CD8-positive, alpha-beta memory T cell (primary cell): ENCODE measurements at places on chromosomes 6 and 20. TPM values are rescaled to one million over a fixed set of nuclear protein-coding genes. Genes with fewer than 3 reads are reported as not detected.

GRCh38 chr6:163496205-163496604 is 81.7 kb downstream of the QKI start:
- no peak overlapping the region for H3K4me3 ChIP-seq
- no peaks in the 10 kb centered on the region for H3K27me3 ChIP-seq
- no peaks in the 10 kb centered on the region for H3K4me1 ChIP-seq

HCRTR2 gene
- total RNA-seq: not detected

KCNK16 gene
- total RNA-seq: not detected

DNA sequence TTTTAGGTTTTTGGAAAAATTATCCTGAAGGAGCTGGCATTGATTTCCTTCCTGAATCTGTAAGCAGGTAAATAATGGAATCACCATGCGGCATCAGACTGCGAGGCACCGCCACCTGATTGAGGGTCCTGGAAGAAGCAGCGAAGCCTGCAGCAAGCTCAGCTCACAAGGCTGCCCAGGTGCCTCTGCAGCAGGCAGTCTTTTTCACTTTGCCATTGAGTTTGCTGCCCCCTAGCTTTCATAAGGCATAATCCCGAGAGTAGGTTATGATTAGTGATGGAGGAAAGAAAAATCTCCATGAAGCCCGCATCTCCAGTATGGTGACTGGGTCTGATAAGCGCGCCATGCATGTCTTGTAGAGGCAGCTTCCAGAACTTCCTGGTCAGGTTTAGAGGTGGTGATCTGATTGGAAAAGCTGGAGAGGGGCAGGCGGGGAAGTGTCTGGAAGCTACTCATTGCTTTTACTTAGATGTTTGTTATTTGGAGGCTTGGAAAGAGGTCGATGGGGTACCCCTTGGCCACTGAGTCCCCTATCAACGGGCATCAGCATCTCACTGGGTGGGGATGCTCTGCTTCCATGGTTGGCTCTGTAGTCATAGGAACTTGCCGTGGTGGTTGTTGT is 26.7 kb downstream of the IYD start:
- H3K36me3 ChIP-seq: no peaks in the 10 kb centered on the region
- H3K27me3 ChIP-seq: no peaks in the 10 kb centered on the region
- H3K4me1 ChIP-seq: no peaks in the 10 kb centered on the region
- H3K27ac ChIP-seq: no peak overlapping the region

DNA sequence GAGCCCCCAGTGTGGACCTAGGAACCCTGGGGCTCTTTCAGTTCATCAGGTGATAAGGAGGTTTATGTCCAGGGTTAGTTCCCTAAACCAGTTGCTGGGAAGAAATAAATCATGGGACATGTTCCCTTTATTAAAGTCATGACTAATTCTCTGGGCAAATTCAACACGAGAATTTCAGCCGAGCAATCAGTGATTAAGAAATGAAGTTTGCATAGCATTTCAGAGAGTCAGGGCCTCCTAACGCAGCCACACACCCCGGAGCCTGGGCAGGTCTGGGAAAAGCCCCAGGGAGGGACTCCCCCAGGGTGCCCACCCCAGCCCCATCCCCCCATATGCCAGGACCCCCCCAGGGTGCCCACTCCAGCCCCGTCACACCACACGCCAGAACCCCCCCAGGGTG is 20.1 kb downstream of the SLCO4A1 start:
- H3K4me1 ChIP-seq: no peaks in the 10 kb centered on the region
- H3K27me3 ChIP-seq: no peaks in the 10 kb centered on the region
- DNase-seq: no peak
- no peaks in the 10 kb centered on the region for H3K36me3 ChIP-seq

- no peaks in the 10 kb centered on the region for H3K4me1 ChIP-seq
- no peaks in the 10 kb centered on the region for H3K36me3 ChIP-seq
- H3K4me3 ChIP-seq: no peak overlapping the region
- DNase-seq: no peak
Measured at GRCh38 chr20:21564127-21564773, 50.4 kb upstream of the NKX2-2 start.

ZBTB9 gene
- total RNA-seq: 16.5 TPM

DNA sequence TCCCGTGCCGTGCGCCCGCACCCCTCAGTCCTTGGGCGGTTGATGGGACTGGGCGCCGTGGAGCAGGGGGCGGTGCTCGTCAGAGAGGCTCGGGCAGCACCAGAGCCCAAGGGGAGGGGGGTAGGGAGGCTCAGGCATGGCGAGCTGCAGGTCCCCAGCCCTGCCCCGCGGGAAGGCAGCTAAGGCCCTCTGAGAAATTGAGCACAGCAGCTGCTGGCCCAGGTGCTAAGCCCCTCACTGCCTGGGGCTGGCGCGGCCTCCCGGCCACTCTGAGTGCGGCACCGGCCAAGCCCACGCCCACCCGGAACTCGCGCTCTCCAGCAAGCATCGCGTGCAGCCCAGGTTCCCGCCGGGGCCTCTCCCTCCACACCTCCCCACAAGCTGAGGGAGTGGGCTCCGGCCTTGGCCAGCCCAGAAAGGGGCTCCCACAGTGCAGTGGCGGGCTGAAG is 16.4 kb downstream of the SOX4 start:
- H3K4me1 ChIP-seq: no peaks in the 10 kb centered on the region
- H3K4me3 ChIP-seq: no peak overlapping the region
- DNase-seq: no peak
- H3K36me3 ChIP-seq: no peaks in the 10 kb centered on the region

DNA sequence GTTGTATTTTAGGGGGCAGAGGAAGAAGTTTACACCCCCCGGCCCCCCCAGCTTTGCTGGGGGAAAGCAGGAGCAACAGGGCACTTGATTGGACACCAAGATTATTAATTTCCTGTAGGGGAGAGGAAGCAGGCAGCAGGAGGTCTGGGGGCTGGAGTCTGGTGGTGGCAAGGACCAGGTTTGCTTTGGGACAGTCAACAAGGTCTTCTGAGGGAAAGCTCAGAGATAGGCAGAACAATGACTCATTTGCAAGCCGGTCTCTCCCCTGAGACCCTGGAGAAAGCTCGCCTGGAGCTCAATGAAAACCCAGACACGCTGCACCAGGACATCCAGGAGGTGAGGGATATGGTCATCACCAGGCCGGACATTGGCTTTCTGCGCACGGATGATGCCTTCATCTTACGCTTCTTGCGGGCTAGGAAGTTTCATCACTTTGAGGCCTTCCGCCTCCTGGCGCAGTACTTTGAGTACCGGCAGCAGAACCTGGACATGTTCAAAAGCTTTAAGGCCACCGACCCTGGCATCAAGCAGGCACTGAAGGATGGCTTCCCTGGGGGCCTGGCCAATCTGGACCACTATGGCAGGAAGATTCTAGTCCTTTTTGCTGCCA is 1.6 kb downstream of the CLVS2 start:
- no peaks in the 10 kb centered on the region for H3K36me3 ChIP-seq
- DNase-seq: no peak
- no peaks in the 10 kb centered on the region for H3K4me1 ChIP-seq
- no peak overlapping the region for H3K4me3 ChIP-seq

DNA sequence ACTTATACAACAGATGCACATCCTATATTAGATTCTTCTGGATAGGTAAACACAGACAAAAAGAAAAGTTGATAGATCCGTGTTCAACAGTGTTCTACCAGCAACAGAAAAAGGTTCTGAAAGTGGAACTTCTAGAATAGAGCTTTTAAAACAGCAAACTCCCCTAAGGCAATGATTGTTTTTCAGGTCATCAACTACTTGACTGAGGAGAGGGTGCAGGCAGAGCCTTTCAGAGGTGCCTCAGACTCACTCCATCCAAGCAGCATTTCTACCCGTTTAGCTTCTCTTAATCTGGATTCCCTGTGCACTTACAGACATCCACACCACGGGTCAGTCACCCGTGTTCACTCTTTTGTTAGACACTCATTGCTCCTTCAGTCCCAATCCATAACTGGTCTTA is 28.9 kb downstream of the FYN start:
- H3K27me3 ChIP-seq: no peaks in the 10 kb centered on the region
- peak overlapping the region; percentile 13 for H3K4me3 ChIP-seq
- H3K36me3 ChIP-seq: peaks cover 8% of the 10 kb centered on the region

- DNase-seq: no peak
- H3K4me3 ChIP-seq: no peak overlapping the region
- no peaks in the 10 kb centered on the region for H3K27me3 ChIP-seq
- H3K36me3 ChIP-seq: no peaks in the 10 kb centered on the region
- H3K27ac ChIP-seq: no peak overlapping the region
- no peaks in the 10 kb centered on the region for H3K4me1 ChIP-seq
Measured at GRCh38 chr6:69887026-69887425, 20.7 kb downstream of the COL19A1 start.

MMP24 gene
- total RNA-seq: not detected

- no peaks in the 10 kb centered on the region for H3K36me3 ChIP-seq
- DNase-seq: peak; percentile 67
- peaks cover 25% of the 10 kb centered on the region for H3K4me1 ChIP-seq
Measured at GRCh38 chr6:85449818-85450759, at the start of gene NT5E. Gene NT5E (plus strand): TSS chr6:85450083. CDS start chr6:85450140, 57 bp downstream.

- no peaks in the 10 kb centered on the region for H3K27me3 ChIP-seq
- no peak for DNase-seq
Measured at GRCh38 chr6:7311917-7312615, 933 bp downstream of the SSR1 start.

DNA sequence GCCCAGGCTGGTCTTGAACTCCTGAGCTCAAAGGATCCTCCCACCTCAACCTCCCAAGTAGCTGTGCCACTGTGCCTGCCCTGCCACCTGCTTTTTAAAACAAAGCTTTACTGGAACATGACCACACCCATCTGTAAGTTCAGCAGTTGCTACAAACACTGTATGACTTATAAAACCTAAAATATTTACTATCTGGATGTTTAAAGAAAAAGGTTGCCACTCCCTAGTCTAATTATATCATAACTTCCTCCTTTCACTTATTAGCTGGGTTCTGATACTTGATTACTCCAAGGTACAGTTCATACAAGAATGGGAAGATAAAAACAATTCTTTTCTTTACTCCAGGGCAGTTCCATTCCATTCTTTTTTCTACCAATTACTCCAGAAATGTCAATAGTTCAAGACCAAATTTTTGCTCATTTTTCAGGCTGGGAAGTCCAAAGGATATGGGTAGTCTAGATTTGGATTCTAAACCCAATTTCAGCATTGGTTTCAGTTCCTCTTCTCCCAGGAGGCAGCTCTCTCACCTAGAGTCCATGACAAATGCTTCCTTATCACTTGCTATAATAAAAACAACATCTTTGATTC is 63.1 kb downstream of the SEC63 start:
- H3K4me3 ChIP-seq: no peak overlapping the region
- H3K4me1 ChIP-seq: no peaks in the 10 kb centered on the region
- no peak overlapping the region for H3K27ac ChIP-seq
- no peak for DNase-seq

DNA sequence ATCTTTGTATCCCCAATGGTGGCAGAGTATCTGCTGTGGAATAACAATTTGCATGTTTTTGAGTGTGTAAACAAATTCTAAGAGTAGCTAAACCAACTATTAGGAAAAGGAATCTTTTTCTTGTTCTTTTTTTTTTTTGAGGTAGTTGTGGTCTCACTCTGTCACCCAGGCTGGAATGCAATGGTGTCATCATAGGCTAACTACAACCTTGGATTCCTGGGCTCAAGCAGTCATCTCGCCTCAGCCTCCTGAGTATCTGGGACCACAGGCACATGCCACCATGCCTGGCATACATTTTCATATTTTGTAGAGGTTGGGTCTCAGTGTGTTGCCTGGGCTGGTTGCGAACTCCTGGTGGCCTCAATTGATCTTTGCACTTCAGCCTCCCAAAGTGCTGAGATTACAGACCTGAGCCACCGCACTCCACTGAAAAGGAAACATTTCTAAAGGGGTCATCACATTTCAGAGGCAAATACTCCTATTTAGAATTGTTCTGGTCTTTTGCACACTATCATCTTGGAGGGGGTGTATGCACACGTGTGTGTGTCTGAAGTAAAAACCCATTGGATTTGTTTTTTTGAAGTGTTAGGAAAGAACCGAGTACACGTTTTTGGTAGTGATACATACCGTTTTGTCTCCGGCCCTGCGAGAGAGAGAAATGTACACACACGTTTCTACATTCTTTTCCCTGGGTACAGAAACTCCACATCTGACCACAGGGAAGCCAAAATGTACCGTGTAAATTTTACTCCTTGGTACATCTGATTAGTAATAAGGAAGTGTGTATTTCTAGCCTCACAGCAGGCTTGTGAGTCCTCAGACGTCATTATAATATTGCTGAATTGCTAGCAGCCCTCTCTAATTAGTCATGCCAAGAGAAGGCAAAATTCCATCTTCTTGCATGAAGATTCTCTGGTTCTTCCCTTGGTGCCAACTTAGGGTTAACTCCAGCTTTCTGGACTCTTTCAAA is 183.6 kb downstream of the JARID2 start:
- H3K4me3 ChIP-seq: no peak overlapping the region
- H3K36me3 ChIP-seq: no peaks in the 10 kb centered on the region
- H3K4me1 ChIP-seq: peaks cover 41% of the 10 kb centered on the region
- DNase-seq: no peak

- H3K27me3 ChIP-seq: no peaks in the 10 kb centered on the region
- H3K4me1 ChIP-seq: no peaks in the 10 kb centered on the region
- no peak for DNase-seq
- H3K36me3 ChIP-seq: no peaks in the 10 kb centered on the region
- no peak overlapping the region for H3K27ac ChIP-seq
Measured at GRCh38 chr6:154511791-154512190, 1.3 kb upstream of the CNKSR3 start.

GRCh38 chr6:19880066-19880465 is 42.9 kb downstream of the ID4 start:
- no peaks in the 10 kb centered on the region for H3K27me3 ChIP-seq
- H3K36me3 ChIP-seq: no peaks in the 10 kb centered on the region
- no peak for DNase-seq
- H3K27ac ChIP-seq: no peak overlapping the region
- no peak overlapping the region for H3K4me3 ChIP-seq

DNA sequence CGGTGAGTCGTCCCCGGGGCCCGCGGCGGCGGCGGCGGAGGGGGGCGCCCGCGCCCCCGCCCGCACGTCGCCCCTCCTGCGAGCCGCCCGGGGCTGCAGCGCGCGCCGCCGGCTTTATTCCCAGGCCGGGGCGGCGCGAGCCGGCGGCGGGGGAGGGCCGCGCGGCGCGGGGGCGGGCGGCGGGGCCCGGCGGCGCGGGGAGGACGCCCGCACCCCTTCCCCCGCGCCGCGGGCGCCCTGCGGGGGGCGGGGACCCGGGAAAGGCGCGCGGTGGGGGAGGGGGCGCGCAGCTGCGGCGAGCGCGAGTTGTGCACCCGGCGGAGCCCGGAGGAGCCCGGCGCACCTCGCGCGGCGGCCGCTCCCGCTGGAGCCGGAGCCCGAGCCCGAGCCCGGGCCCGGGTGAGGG is 646 bp downstream of the HMGA1 start:
- peak overlapping the region; percentile 67 for H3K4me3 ChIP-seq
- peak; percentile 40 for DNase-seq
- H3K4me1 ChIP-seq: peaks cover 27% of the 10 kb centered on the region
- H3K36me3 ChIP-seq: peaks cover 15% of the 10 kb centered on the region
- peak overlapping the region; percentile 81 for H3K27ac ChIP-seq

STK35 gene
- 21.1 TPM for total RNA-seq

GRCh38 chr6:106513808-106514582 is 115.3 kb downstream of the RTN4IP1 start:
- no peak overlapping the region for H3K27ac ChIP-seq
- no peak for DNase-seq
- peaks cover 48% of the 10 kb centered on the region for H3K4me1 ChIP-seq

CDKN1A gene
- 66.4 TPM for total RNA-seq

GRCh38 chr20:13468166-13468565 is 170.6 kb downstream of the TASP1 start:
- H3K36me3 ChIP-seq: no peaks in the 10 kb centered on the region
- no peak overlapping the region for H3K27ac ChIP-seq
- DNase-seq: no peak
- H3K4me3 ChIP-seq: no peak overlapping the region

RAET1L gene
- total RNA-seq: not detected

CALHM5 gene
- total RNA-seq: not detected
